ENCODE measurements at places on chromosomes 4 and X.

GRCh38 chr4:174120446-174121295 is 162.8 kb downstream of the FBXO8 start:
- DNase-seq: peak; percentile 83

DNA sequence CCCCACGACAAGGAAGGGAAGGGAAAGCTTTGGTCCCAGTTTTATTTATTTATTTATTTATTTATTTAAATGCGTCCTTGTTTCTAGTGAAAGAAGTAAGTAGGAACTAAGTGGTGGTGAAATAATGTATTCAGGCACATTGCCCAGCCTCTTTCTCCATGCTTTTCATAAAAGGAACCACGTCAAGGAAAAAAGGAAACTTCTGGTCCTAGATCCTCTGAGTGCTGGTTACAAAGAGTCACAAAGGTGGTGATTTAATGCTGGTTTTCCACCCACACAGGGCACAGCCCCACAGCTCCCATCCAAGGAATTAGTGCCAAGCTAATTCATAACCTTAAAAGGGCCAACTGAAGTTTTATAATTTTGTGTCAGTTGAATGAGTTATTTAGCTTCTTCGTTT is 206.6 kb upstream of the GYPA start:
- DNase-seq: no peak

DNA sequence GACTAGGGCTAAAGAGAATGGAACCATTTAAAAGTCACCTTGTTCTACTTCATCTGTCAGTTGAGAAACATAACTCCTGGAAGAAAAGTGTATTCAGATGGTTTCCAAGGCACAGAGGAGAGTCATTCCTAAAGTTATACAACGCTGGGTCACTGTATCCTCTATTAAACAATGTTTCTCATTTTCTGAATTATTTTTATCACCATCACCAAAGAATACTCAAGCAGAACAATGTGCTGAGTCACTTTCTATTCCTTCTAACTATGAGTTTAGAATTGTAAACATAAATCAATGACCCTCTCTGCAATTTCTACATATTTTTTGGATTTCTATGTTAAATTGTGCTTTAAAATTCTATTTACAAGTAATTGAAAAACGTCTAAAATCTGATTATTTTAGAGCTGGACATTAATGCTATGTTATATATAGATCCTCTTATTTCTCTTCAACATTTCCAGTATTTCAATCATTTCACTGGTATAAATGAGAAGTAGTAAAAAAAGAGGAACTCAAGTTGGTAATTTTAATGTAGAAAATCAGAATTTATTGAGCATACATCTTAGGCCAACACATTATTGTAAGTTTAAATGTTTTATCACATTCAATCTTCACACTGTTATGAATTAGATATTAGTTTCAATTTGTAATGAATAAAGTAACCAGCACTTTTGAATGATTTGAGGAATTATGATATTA is 7.5 kb downstream of the DTHD1 start:
- no peak for DNase-seq

DNA sequence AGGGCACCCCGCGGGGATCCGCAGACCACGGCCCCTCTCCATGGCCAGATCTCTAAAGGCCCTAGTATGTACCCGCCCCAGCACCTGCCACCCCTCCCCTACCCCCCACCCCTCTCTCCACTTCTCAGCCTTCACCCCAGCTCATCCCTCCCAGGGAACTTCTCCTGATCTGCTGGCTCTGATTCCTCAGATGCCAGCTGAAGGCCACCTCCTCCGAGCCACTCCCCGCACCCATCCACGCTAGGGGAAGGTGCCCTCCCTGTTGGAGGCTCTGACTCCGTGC is 11.9 kb downstream of the PSAPL1 start:
- no peak for DNase-seq

DNA sequence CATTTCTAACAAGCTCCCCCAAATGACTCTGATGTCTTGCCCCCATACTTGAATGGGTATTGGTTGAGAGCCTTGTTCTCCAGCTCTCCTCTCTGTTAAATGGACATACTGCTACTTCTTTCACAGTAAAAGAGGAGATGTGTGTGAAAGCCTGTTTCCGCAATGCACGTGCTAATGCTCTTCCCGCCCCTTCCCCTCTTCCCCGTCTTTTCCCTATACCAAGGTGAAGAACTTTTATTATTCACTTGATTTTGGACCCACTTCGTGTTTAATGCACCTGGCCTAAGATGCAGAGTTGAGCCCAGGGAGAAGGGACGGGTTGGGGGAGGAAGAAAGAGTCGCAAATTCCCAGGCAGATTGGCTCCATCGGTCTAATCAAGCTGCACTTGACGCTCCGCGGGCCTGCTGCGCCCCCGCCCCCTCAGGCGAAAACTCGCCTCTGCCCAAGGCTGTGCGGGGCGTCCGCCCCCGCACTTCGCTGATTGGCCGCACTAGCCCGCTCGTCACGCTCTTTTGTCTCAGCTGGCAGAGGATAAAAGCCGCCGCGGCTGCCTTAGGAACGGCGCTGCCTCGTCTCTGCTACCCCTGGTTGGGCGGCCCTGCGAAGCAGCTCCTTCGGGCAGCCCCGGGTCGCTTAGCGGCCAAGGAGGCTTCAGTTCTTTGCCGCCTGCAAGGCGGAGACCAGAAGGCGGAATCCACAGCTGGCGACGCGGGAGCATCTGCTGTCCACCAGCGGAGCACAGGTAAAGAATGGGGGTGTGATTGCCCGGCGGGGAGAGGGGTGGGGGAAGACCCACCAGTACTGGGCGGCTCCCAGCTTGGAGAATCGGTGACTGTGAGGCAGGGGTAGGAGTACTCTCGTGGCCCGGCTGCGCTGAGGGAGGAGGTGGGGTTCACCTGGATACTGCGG is at the start of gene ZCCHC12:
TSS of gene ZCCHC12 (plus strand) at position 562 of the 910 bp plus-strand sequence. CDS start 1,421 bp downstream, outside the sequence.
- no peak for DNase-seq

DNA sequence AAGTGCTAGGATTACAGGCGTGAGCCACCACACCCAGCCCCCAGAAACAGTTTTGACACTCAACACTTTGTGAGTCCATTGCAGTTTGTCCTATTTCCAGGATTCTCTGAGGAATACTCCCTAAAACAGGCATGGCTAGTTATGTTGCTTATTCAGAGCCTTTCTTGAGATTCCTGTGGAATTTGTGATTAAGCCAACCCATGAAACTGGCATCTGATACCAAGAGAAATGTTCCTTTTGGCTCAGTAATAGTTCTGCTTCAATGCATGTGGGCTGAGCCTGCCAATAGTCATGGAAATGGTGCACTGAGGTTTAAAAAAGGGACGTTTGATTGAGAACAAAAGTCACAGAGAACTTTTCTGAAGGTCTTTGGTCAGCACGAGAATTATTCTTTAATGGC is 241.7 kb downstream of the PPP1R2C start:
- no peak for DNase-seq

- no peak for DNase-seq
These were observed 345.2 kb upstream of the GRID2 start for GRCh38 chr4:91958596-91958995.

All from RKO (cell line).